Keratinocyte (primary cell): ENCODE measurements at places on chromosomes 2 and 18.

GRCh38 chr2:98764499-98764898 is 33.6 kb upstream of the MGAT4A start:
- DNase-seq: no peak

DNA sequence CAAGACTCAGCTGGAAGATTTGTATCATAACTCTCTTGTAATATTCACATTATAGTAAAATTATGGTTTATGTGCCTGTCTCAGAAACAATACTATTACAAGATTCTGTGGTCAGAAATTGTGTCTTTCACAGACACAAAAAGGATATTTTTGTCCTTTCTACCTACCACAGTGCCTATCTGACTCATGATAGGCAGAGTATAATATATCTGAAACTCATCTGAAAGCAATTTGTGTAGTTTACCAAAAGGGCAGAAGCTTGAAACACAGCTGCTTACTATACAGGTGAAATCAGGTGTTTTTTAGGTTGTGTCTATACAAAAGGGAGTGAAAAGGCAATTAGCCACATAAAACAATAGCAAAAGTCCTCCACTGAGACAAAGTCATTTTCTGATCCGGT is 10.9 kb downstream of the TMEM200C start:
- no peak for DNase-seq

- DNase-seq: no peak
Observed at GRCh38 chr2:2742726-2743125, 411.7 kb upstream of the MYT1L start.

DNA sequence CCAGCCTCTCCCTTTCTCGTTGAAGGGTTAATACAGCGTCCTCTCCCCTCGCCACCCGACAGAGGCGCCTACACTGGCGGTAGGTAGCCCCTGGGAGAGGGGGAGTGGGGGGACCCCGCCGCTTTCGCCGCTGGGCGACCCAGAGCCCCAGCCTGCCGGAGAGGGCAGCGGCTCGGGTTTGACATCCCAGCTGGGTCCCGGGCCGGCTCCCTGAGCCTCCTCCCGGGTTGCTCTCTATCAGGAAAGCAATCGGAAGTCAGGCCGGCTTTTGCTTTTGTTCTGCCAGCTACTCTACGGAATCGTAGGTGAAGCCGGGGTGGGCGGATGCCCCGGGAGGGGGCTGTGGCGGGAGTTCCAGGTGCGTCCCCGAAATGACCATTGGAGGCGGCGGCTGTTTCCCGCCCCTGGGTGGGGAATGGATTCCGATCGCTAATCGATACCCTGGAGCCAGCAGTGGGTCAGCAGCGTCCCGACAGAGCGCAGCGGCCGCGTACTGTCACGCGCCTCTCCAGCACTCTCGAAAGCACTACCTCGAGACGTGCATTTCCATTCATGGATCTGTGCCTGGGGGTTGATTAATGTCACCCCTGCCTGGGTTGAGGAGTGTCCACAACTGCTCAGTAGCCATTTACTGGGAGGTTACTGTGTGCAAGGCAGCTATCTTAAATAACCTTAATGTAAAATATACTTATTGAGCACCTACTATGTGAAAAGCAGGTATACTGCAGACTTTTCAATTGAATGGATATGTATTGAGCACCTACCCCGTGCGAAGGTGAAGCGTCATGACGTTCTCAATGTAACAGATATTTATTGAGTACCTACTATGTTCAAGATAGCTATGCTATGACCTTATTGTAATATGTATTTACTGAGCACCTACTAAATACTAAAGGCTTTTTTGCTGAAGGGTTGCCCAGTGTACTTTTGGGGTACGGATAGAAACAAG is 1.1 kb downstream of the MAPK4 start:
- DNase-seq: no peak

- DNase-seq: no peak
Observed at GRCh38 chr2:61421611-61422010, 49.3 kb downstream of the USP34 start.

- no peak for DNase-seq
Observed at GRCh38 chr2:235940330-235940729, 227.9 kb downstream of the GBX2 start.

DNA sequence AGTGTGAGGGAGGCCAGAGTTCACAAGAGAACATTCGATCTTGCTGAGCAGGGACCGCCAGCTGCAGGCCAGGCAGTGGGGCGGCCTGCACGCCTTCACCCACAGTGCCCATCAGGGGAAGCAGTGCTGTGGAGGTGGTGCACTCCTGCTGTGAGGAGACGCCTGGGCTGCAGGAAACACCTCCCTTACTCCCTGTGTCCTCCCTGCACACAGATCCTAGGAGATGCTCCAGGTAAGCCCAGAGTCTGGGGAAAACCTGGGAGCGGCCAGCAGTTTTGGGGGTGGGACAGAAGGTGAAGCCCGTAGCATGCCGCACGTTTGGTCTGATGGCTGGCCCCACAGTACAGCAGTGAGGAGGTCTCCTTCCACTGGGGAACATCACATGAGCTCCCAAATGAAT is 180.8 kb upstream of the RAB6C start:
- no peak for DNase-seq

DNA sequence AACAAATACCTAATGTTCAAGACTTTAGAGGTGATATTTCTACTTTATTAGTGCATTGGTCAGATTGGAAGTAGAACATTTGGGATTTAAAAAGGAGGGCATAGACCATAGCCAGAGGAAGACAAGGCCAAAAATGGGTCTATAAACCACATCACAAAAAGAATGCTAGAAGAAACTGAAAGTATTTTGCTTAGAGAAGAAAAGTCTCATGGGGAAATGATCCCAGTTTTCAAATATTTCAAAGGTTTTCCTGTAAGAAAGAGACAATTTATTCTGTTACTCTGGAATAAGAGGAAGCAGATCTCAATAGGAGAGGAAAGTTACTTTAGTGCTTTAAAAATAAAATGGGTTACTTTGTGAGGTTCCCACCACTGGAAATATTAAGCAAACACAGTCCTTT is 341.4 kb downstream of the TNS1 start:
- no peak for DNase-seq
